Activated gamma-delta T cell (primary cell): ENCODE measurements at places on chromosomes 1 and 21.

DNA sequence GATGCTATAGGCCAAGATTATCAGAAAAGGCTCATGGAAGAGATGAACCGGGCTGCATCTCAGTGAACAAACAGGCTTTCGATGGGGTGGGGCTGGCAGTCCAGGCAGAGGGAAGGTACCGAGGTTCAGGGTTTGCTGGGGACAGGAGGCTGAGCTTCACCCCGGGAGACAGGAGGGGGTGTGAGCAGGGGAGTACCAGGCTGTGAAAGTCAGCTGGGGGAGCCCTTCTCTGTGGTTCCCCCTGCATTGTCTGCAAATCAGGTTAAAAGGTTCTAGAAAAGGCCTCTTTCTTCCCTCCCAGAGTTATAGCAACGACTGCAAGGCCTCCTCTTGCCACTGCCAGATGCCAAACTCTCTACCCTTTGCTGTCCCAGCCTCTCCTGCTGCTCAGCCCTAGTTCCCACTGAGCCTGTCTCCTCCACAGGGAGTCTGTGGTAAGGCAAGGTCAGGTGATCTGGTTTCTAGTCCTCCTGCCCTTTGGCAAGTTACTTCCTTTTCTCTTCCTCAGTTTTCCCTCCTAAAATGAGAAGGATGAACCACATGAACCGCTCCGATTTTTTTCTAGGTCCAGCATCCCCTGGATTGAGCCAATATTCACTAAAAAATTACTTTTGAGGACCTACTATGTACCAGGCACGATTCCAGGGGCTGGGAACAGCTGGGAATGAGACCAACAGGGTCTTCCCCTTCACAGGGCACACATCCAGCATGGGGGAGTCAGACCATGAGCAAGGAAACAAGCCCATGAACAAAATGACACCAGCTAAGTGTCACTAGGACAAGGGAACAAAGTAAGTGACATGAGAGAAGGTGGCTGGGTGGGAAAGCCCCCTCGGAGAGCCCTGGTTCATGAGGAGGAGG lies 7.2 kb downstream of the LAD1 start:
- DNase-seq, result no peak

DNA sequence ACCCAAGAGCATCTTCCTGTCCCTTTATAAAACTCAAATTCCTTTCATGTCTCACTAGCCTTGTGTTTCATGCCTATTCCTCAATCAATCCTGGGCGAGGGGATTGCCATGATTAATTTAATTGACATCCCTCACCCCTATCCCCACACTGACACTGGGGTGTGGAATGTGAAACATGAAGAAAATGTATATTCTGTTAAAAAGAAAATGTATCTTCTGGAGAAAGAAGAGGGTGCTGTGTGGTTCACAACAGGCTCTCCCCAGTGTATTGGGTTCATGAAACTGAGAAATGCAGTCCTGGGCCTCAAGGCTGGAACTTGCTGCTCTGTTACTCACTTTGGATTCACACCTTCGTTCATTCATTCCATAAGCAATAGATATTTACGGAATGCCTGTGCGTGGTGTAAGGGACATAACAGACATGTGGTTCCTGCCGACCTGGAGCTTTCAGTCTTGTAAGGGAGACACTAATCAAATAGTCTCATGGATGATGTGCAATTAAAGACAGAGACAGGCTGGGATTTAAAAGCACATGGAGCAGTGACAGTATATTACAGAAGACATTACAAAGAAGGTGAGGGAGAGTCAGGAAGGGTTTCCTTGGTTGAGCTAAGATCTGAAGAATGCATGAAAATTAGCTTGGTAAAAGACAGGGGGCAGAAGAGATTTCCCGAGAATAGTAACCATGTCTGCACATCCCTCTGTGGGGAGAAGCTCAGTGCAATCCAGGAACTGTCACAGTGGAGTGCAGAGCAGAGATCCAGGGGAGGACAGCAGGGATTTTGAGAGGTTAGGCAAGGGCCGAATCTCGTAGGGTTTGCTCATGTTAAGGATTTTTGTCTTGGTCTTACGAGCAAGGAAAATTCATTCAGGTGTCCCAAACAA lies 32.1 kb downstream of the SERTAD4 start:
- DNase-seq, result no peak

DNA sequence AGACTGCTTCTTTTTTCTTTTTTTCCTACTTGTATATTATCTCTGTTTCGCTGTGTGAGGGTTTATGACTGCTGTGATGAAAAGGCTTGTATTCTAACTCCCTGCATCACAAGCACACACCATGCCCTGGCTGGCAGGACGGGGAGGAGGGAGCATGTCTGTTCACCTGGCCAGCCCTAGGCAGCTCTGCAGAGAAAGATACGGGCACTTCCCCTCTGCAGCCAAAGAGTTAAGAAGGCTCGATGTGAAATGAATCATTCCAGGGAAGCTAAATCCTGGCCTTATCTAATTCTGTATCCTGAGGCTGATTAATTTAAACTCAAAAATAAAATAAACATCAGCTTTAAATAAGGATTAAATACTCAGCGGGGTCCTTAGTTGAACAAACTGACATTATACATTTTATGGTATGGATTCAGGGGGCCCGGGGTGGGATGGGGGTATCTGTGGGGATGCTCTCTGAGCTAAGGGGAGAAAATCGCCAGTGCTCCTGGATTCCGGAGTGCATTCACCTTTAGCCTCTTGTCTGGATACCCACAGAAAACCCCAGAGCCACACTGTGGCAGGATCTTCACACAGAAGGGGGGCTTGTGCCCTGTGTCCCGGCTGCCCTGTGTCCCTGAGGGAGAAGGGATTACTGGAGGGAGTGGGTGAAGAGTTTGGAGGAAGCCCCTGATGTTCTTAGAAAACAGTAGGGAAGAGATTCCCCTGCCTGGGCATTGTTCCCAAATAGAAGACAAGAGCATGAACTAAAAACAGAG lies 321.5 kb downstream of the NPHP4 start:
- DNase-seq, result no peak

- no peak for DNase-seq
Observed at GRCh38 chr1:44733365-44733764, 2.4 kb upstream of the RNU5D-1 start.

- DNase-seq, result no peak
Observed at GRCh38 chr1:70785287-70785686, 262.3 kb downstream of the PTGER3 start.

DNA sequence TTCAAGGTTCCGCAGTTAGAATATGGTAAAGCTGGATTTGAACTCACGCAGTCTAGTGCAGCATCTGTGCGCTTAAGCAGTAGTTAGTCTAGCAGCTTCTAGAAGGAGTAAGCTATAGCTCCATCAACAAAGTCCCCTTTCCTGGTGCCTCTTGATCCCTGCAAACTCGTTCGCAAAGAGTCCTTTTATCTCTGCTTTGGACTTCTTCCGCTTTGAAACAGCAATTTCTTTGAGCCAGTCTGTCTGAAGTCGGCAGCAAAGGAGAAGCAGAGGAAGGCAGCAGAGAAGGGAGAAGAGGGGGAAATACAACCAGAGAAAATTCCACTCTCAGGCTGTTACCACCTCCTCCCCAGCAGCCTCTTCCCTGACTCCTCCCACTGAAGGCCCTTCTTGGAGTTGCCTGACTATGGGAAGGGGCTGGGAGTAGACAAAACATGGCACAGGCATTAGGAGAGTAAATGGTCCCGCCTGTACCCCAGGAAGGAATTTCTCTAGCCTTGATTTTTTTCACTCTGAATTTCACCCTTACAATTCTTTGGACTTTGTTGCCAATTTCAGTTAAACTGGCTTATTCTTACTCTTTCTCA lies 25.9 kb downstream of the HSD3B2 start:
- no peak for DNase-seq

- no peak for DNase-seq
Observed at GRCh38 chr1:204218552-204218951, 4.8 kb upstream of the GOLT1A start.
